Activated T-helper 17 cell treated with anti-CD3 and anti-CD28 coated beads, Interleukin-2, amount 50 U/mL, for 72 hours (primary cell): ENCODE measurements at places on chromosomes 3 and 15. TPM values are rescaled to one million over a fixed set of nuclear protein-coding genes. Genes with fewer than 3 reads are reported as not detected.

DNA sequence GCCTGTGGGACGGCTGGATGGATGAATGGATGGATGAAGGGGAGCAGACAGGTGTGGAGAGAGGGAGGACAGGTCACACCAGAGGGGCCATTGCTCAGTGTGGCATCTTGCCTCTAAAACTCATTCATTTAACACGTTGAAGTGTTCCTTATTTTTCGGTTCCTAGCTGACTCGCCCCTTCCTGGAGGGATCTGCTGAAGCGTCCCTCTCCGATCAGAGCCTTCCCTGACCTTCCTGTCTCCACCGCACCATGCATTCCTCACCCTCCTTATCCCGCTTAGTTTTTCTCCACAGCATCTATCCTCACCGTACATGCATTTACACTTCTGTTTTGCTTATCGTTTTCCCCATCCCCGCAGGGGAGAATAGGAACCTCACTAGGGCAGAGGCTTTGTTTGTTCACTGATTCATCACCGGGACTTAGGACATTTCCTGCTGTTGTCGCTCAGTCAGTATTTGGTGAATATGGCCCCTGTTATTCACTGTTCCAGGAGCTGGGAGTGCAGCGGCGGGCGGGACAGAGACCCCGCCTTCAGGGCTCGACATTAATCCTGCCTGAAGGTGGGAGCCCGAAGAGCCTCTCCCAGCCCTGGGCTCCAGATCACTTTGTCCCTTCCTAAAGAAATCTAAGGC lies 32.0 kb downstream of the FOXL2 start:
- peak; percentile 44 for ATAC-seq

- ATAC-seq = peak; percentile 1
Measured at GRCh38 chr15:41150279-41150678, 34.2 kb upstream of the INO80 start.

- no peak for ATAC-seq
Measured at GRCh38 chr3:129228891-129229585, 20.4 kb upstream of the COPG1 start.

The RBP2 gene
- not detected for total RNA-seq
